ENCODE measurements at places on chromosomes 5 and 9. TPM values are rescaled to one million over a fixed set of nuclear protein-coding genes. Genes with fewer than 3 reads are reported as not detected.

SAXO1 gene
- total RNA-seq: 0.24 TPM

GBGT1 gene
- total RNA-seq: 12.9 TPM

BSPRY gene
- 0.48 TPM for total RNA-seq

KIF4B gene
- 0.06 TPM for total RNA-seq

IQGAP2 gene
- total RNA-seq: 13.7 TPM

TMEM215 gene
- total RNA-seq: not detected

TMEM174 gene
- not detected for total RNA-seq

TAS2R1 gene
- total RNA-seq: not detected

- no peaks in the 10 kb centered on the region for H3K4me1 ChIP-seq
- H3K36me3 ChIP-seq: no peaks in the 10 kb centered on the region
- H3K4me3 ChIP-seq: no peak overlapping the region
- no peaks in the 10 kb centered on the region for H3K27me3 ChIP-seq
- DNase-seq: no peak
Measured at GRCh38 chr5:153960269-153961215, 78.2 kb downstream of the FAM114A2 start.

DNA sequence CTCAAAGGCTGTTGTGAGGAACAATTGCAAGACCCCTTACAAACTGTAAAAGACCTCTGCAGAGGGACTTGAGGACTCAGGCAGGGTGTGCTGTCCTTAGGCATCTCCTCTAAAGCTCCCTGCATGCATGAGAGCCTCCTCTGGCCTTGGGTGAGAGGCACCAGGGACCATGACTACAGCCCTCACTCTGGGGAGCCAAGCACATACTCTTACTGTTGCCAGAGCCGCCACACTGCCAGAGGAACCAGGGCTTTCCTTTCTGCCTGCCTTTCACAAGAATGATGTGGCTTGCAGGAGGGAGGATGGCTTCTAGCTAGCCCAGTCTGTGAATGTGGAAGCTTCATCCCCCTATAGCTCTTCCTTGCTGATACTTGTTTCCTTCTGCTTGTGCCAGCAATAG, 5.9 kb downstream of the IGFBPL1 start:
- H3K27ac ChIP-seq: no peak overlapping the region
- DNase-seq: no peak
- no peaks in the 10 kb centered on the region for H3K27me3 ChIP-seq

- H3K27me3 ChIP-seq: no peaks in the 10 kb centered on the region
- H3K27ac ChIP-seq: no peak overlapping the region
- H3K36me3 ChIP-seq: no peaks in the 10 kb centered on the region
Measured at GRCh38 chr9:108838017-108838416, 17.8 kb downstream of the ACTL7B start.

GRCh38 chr9:108094676-108094993, 605.1 kb upstream of the KLF4 start:
- no peaks in the 10 kb centered on the region for H3K36me3 ChIP-seq
- no peak overlapping the region for H3K4me3 ChIP-seq
- no peaks in the 10 kb centered on the region for H3K4me1 ChIP-seq
- no peaks in the 10 kb centered on the region for H3K27me3 ChIP-seq

DNA sequence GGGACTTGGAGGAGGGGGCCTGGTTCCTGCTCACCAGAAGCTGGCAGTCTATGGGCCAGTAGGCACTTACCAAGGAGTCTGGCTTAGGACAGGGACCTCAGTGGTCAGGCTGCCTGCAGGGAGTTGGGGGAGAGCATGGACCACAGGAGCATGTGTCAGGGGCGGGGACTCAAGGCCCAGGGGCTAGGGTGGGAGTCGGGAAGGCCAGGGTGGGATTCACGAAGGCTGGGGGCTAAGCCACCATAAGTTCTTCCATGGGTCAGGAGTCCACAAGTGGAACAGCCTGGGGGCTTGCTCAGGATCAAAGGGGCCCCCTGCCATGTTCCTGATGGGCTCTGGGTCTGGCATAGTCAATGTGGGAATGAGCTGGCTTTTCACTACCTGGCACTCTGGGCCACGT, 11.5 kb upstream of the SLC25A48 start:
- H3K27me3 ChIP-seq: no peaks in the 10 kb centered on the region
- H3K4me1 ChIP-seq: no peaks in the 10 kb centered on the region
- H3K27ac ChIP-seq: no peak overlapping the region
- H3K4me3 ChIP-seq: no peak overlapping the region
- no peaks in the 10 kb centered on the region for H3K36me3 ChIP-seq
- no peak for DNase-seq

DNA sequence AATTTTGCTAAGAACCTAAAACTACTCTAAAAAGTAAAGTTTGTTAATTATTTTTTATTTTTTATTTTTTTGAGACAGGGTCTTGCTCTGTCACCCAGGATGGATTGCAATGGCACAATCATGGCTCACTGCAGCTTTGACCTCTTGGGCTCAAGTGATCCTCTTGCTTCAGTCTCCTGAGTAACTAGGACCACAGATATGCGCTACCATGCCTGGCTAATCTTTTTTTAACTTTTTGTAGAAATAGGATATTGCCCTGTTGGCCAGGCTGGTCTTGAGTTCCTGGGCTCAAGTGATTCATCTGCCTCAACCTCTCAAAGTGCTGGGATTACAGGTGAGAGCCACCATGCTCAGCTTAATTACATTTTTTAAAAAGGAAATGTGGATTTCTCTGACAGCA, 45.8 kb downstream of the PDE6A start:
- no peak overlapping the region for H3K4me3 ChIP-seq
- no peak overlapping the region for H3K27ac ChIP-seq
- DNase-seq: no peak
- no peaks in the 10 kb centered on the region for H3K36me3 ChIP-seq
- H3K27me3 ChIP-seq: no peaks in the 10 kb centered on the region

DNA sequence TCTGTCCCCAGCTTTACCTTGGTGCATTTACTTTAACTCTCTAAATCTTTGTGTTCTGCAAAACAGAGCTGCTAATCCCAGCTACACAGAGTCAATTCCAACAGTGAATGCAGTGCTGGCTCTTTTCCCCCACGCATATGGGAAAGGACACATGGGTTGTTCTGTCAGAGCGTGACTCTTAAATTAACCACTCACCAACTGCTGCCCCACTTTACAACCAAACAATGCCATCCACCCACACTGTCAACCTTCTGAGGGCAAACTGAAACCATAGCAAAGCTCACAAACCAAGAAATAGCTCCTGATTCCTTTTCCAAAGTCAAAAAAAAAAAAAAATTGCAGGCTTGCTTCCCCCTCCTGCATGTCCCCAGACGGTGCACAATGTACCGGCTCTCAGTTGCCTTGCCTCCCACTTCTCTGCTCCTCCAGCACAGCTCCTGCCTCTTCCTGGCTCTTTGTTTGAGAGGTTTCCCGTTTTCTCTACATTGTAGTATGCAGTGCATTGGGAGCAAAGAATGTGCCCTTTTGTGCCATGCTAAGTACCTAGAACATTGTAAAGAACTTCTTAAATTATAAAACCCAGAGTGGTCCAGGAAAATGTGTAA, 151.5 kb upstream of the DAPK1 start:
- no peaks in the 10 kb centered on the region for H3K27me3 ChIP-seq
- H3K27ac ChIP-seq: no peak overlapping the region
- DNase-seq: no peak
- H3K36me3 ChIP-seq: no peaks in the 10 kb centered on the region
- no peak overlapping the region for H3K4me3 ChIP-seq

DNA sequence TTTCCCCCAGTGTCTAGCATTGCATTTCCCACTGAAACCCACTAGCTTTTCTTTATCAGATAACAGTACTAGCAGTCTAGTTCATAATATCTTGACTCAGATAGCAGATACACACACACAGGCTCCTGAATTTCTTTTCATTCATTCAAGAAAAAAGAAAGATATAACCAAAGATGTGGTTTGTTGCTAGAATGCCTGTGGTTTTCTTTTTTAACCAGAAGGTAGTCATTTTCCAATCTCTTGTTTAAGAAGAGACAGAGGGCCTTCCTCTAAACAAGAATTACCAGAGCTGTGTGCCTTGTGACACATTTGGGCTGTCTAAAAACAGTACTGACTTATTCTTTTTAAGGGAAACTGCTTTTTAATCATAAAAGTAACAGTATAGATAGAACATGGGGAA, 167.3 kb downstream of the PJA2 start:
- no peak overlapping the region for H3K27ac ChIP-seq
- no peaks in the 10 kb centered on the region for H3K36me3 ChIP-seq
- no peaks in the 10 kb centered on the region for H3K4me1 ChIP-seq
- H3K4me3 ChIP-seq: no peak overlapping the region
- no peak for DNase-seq

GRCh38 chr9:14179449-14179848, 134.5 kb downstream of the NFIB start:
- no peak for DNase-seq
- H3K27ac ChIP-seq: no peak overlapping the region
- H3K27me3 ChIP-seq: no peaks in the 10 kb centered on the region
- no peaks in the 10 kb centered on the region for H3K36me3 ChIP-seq
- no peak overlapping the region for H3K4me3 ChIP-seq

DNA sequence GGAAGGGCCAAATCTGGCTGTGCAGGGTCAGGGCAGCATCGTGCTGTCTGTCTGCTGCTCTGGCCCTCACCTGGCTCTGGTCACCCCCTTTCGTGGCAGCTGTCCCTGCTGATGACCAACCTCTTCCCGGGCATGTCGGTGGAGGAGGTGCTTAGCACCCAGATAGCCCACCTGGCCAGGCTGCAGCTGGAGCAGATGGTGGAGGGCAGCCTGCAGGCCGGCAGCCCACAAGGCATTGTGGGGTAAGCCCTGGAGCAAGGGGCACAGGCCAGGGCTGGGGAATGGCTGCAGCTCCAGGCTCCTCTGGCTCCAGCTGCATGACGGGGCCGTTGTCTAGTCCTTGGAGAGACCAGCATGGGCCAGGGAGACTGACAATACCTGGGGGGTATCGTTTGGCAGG, 8.2 kb downstream of the TOR2A start:
- no peaks in the 10 kb centered on the region for H3K4me1 ChIP-seq
- H3K4me3 ChIP-seq: no peak overlapping the region
- no peak for DNase-seq

GRCh38 chr9:4746278-4747030, 5.5 kb upstream of the AK3 start:
- no peaks in the 10 kb centered on the region for H3K36me3 ChIP-seq
- H3K4me3 ChIP-seq: no peak overlapping the region
- no peaks in the 10 kb centered on the region for H3K4me1 ChIP-seq
- H3K27ac ChIP-seq: no peak overlapping the region

DNA sequence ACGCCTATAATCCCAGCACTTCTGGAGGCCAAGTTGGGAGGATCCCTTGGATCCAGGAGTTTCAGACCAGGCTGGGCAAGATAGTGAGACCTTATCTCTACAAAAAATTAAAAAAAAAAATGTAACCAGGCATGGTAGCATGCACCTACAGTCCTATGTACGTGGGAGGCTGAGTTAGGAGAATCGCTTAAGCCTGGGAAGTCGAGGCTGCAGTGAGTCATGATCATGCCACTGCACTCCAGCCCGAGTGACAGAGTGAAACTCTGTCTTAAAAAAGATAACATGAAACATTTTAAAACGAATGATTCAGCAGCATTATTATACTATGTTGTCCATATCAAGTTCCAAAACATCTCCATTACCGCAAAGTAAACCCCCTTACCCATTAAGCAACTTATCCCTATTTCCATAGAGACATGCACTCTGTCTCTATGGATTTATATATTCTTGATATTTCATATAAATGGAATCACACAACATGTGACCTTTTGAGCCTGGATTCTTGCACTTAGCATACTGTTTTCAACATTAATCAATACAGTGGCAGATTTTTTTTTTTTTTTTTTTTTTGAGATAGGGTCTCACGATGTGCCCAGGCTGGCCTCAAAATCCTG, 56.9 kb upstream of the MTMR12 start:
- H3K36me3 ChIP-seq: peaks cover 2% of the 10 kb centered on the region
- H3K4me3 ChIP-seq: no peak overlapping the region
- DNase-seq: no peak
- no peaks in the 10 kb centered on the region for H3K4me1 ChIP-seq
- no peak overlapping the region for H3K27ac ChIP-seq
- H3K27me3 ChIP-seq: no peaks in the 10 kb centered on the region

DNA sequence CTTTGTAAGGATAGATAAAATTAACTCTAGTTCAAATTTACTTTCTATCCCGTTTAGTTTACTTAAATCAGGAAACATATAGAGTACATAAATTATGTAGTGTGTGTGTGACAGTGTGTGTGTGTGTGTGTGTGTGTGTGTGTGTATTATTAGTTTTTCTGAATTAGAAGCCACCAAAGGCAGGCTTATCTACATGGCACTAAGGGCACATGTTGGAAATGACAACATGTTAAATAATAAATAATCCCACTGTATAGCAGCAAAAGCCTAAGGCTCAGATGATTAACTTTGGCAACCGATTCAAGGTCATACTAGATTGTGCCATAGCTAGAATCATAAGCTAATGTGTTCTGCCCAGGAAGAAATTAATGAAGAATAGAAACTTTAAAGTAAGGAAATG, 54.6 kb downstream of the MEGF9 start:
- H3K27ac ChIP-seq: no peak overlapping the region
- no peaks in the 10 kb centered on the region for H3K36me3 ChIP-seq
- H3K4me1 ChIP-seq: no peaks in the 10 kb centered on the region
- H3K4me3 ChIP-seq: no peak overlapping the region

- peaks cover 1% of the 10 kb centered on the region for H3K4me1 ChIP-seq
- DNase-seq: no peak
- H3K27ac ChIP-seq: no peak overlapping the region
- no peaks in the 10 kb centered on the region for H3K36me3 ChIP-seq
Measured at GRCh38 chr5:124660229-124661093, 86.0 kb downstream of the ZNF608 start.

GRCh38 chr9:68760674-68761333, 55.8 kb downstream of the PIP5K1B start:
- H3K27ac ChIP-seq: no peak overlapping the region
- no peak overlapping the region for H3K4me3 ChIP-seq
- no peak for DNase-seq
- H3K27me3 ChIP-seq: no peaks in the 10 kb centered on the region
- H3K4me1 ChIP-seq: peaks cover 3% of the 10 kb centered on the region
- no peaks in the 10 kb centered on the region for H3K36me3 ChIP-seq

GRCh38 chr5:58284886-58285285, 175.0 kb downstream of the PLK2 start:
- H3K27me3 ChIP-seq: no peaks in the 10 kb centered on the region
- H3K4me3 ChIP-seq: no peak overlapping the region
- no peak overlapping the region for H3K27ac ChIP-seq
- DNase-seq: no peak
- no peaks in the 10 kb centered on the region for H3K36me3 ChIP-seq

- H3K36me3 ChIP-seq: no peaks in the 10 kb centered on the region
- no peak overlapping the region for H3K27ac ChIP-seq
- H3K27me3 ChIP-seq: no peaks in the 10 kb centered on the region
- DNase-seq: no peak
Measured at GRCh38 chr5:149062371-149063016, 368 bp downstream of the SH3TC2 start.

- H3K4me3 ChIP-seq: no peak overlapping the region
- no peaks in the 10 kb centered on the region for H3K27me3 ChIP-seq
Measured at GRCh38 chr5:134563221-134563620, 37.8 kb downstream of the JADE2 start.

GRCh38 chr9:27151693-27152404, 42.8 kb downstream of the TEK start:
- peaks cover 7% of the 10 kb centered on the region for H3K4me1 ChIP-seq
- DNase-seq: no peak
- no peak overlapping the region for H3K27ac ChIP-seq
- H3K4me3 ChIP-seq: no peak overlapping the region
- no peaks in the 10 kb centered on the region for H3K36me3 ChIP-seq
- H3K27me3 ChIP-seq: no peaks in the 10 kb centered on the region

- DNase-seq: no peak
- no peak overlapping the region for H3K4me3 ChIP-seq
- H3K36me3 ChIP-seq: no peaks in the 10 kb centered on the region
- H3K4me1 ChIP-seq: no peaks in the 10 kb centered on the region
- H3K27ac ChIP-seq: no peak overlapping the region
Measured at GRCh38 chr9:93387791-93388190, 63.7 kb upstream of the FAM120A start.

All from aorta (tissue), 5 donors.